Hematopoietic multipotent progenitor cell (in vitro differentiated cells): ENCODE measurements at places on chromosomes 6 and 20.

DNA sequence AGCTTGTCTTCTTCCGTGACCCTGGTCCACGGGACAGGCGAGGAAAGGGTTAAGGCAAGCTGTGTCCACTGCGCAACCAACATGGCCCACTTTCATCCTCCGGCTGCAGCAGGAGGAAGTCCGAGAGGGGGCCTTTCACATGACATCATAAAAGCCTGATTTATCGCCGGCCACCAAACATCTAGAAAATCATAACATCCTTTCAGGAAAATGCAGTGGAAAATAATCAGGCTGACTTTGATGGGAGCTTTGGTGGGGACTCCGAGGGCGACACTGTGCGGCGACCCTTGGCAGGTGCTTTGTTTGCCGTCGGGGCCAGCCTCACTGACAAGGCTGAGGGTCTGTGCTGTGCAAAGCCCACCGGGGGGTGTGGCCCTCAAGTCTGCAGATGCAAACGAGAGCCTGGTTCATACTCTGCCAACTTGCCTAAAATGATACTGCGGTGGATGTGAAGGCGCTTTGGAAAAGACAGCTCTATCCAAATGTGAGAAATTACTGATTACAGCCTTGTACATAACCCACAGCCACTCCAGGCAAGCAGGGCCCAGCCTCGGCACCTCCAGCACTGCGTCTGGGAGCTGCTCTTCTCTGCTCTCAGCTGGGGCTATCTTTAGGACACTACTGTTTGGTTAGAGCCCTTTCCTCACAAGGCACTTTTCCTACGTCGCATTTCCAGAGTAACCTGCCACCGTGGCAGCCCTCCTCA lies 25.7 kb downstream of the FOXC1 start:
- no peak for DNase-seq

DNA sequence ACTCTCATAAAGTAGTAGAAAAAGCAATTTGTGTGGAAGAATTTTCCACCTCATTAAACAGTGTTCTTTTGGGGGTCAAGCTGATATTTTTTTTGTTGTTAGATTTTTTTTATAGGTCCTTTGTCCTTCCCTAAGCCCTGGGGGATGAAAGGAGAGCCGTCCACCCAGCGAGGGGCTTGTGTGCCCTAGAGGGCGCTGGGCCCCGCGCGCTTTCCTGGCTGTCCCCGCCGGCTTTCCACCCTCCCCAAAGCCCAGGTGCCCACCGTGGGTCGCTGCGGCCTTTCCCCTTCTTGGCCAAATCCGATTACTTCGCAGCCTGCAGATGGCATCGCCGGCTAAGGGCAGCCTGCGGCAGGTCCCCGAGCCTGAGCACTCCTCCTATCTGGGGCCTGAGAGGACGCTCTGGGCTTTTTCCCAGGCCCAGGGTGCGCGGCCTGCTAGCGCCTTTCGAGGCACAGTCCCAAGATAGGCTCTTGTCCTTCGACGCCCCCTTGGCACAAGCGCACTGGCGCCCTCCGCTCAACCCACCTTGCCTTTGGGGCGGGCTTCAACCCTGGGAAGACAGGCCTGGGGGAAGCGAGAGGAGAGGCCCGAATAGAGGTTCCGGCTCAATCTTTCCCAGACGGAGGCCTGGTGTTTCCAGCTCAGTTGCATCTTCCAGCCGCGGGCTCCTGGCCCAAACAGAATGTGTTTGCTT lies 33.6 kb downstream of the TFAP2A start:
- no peak for DNase-seq

GRCh38 chr6:122930252-122931180 lies 65.5 kb upstream of the CLVS2 start:
- no peak for DNase-seq

- DNase-seq: no peak
These were observed 47.6 kb downstream of the CDH4 start for GRCh38 chr20:61299618-61300017.

GRCh38 chr6:17042422-17043147 lies 59.3 kb upstream of the STMND1 start:
- no peak for DNase-seq

GRCh38 chr6:67506352-67506751 lies 1128.7 kb upstream of the ADGRB3 start:
- DNase-seq: no peak

GRCh38 chr6:54602591-54602990 lies 244.0 kb upstream of the FAM83B start:
- no peak for DNase-seq

DNA sequence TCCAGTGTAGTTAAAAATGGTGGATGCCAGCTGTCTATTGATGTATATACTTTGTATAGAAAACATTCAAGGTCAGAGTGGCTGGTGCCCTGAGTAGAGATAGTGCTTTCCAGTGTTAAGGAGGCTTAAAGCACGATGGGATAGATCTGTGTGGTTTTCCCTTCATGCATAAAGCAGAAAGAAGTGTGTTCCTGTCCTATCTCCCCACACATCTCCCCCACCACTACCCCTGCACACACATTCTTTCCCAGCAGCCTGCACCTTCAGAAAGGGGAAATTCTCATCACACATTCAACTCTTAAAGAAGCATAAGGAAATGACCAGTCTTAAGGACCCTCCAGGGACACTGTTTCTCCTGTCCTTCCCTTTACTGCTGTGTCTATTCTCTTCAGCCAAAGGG lies 221.7 kb upstream of the TAB2 start:
- peak; percentile 64 for DNase-seq

DNA sequence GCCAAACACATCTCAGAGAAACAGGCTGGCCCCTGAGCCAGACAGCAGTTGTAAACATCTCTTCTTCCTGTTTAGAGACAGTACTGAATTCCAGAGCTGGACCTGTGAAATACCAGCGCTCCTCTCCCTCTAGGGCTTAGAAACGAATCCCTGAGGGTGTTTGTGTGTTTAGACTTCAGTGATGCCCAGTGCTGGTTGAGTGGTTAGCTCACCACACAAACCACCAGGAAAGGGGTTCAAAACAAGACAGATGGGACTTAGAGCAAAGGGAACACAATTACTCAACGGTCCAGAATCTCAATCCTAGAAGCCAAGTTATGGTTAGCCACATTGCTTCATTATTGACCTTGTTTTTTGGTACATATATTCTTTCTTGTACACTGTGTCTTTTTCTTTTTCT lies 108.7 kb upstream of the TMEM170B start:
- DNase-seq: no peak

DNA sequence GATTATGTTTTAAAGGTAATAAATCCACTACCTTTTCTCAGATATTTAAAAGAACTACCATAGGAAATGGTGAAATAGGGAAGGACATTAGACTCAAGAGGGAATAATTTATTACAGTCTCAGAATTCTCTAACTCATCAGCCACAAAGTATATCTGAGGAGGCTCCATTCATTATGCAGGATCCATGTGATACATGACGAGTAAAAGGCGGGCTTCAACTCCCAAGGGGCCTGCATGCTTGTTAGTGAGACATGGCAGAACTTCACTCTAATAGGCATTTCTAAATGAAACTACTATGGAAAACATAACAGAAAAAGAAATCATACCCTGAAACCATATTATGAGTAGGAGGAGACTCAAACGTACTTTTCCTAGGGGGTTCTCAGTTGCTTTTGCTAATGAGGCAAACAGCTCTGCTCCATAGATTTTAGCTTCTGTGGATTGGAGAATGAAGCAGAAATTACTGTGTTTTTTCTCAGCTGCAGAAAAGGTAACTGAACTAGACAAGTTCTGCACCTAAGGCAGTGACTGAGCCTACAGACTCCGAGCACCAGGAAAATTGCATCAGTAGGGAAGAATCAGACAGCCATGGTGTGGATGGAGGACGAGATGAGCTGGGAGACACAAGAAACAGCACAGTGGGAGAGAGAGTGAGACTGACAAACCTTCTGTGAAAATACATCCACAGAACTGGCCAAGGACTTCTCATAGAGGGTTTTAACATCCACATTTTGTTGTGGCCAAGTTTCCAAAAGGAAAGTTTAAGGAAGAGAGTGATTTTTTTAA lies 254.6 kb upstream of the PRDM1 start:
- DNase-seq: no peak

DNA sequence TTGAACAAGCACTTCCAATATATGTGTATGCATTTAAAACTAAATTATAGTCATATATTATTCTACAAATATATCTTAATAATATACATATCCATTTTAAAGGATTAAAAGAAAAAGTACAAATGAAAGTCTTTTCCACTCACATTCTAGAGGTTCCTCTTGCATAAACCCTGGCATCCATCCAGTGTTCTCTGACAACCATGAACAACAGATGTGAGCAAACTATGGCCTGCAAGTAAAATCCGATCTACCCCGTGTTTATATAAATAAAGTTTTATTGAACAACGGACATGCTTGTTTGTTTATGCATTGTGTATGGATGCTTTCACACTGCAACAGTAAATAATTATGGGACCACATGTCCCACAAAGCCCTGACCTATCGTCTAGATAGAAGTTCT lies 1122.3 kb downstream of the EPHA7 start:
- DNase-seq: no peak

DNA sequence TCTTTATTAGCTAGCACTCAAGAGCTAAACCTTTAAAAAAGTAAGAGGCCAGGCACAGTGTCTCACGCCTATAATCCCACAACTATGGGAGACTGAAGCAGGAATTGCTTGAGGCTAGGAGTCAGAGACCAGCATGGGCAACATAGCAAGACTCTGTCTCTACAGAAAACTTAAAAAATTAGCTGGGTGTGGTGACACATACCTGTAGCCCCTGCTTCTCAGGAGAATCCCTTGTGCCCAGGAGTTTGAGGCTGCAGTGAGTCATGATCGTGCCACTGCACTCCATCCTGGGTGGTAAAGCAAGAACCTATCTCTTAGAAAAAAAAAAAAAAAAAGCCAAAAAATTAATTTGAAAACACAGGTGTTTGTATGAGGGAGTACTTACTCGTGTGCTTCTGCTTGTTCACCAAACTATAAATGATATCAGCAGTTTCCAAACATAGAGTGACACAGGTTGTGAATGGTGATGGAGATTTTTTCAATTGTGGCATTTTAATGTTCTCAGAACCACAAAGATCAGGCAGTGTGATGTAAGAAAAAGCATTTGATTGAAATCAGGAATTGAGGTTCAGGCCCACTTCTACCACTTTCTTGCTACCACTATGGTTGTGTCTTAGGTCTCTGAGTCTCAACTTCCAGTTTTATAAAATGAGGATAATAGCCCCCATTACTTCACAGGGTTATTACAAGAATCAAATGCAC lies 104.9 kb downstream of the FOXO3 start:
- DNase-seq: no peak

DNA sequence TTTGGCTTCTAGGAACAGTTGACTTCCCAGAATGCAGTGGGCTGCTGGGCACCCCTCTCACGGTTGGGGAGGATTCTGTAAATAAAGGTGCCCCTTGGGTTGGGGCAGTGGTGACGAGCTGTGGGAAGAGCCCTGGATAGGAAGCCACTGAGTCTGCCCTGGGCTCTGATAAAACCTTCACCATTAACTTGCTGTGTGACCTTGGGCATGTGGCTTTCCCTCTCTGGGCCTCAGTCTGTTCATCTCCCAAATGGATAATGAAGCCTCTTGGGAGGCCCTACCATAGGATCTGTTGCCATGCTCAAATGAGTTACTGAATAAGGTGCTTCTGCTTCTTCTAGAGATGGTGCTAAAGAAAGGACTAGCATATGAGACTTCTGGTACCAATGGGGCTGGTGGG lies 3.7 kb downstream of the CRIP3 start:
- no peak for DNase-seq

GRCh38 chr6:19991176-19991575 lies 154.0 kb downstream of the ID4 start:
- DNase-seq: no peak

- DNase-seq: no peak
These were observed 427.1 kb upstream of the NOX3 start for GRCh38 chr6:155882527-155883333.

DNA sequence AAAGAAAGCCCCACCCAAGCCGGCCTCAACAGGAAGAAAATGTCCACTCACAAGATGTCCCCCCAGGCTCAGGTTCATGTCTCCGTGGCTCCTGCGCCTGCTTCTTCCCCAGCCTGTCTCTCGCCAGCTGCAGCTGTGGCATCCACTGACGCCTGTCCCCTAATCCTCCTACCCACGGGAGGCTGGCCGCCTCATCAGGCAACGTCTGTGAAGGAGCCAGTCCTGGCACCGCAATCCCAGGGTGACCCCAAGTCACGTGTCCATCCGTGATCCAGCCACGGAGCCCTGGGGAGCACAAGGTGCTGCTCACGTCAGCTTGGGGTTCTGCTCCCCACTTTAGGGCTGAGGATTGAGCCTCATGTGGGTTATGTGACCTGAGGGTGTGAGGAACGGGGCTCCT lies 640.3 kb downstream of the CDH26 start:
- DNase-seq: no peak

- DNase-seq: no peak
These were observed 499.3 kb downstream of the CDKAL1 start for GRCh38 chr6:21033575-21034026.

DNA sequence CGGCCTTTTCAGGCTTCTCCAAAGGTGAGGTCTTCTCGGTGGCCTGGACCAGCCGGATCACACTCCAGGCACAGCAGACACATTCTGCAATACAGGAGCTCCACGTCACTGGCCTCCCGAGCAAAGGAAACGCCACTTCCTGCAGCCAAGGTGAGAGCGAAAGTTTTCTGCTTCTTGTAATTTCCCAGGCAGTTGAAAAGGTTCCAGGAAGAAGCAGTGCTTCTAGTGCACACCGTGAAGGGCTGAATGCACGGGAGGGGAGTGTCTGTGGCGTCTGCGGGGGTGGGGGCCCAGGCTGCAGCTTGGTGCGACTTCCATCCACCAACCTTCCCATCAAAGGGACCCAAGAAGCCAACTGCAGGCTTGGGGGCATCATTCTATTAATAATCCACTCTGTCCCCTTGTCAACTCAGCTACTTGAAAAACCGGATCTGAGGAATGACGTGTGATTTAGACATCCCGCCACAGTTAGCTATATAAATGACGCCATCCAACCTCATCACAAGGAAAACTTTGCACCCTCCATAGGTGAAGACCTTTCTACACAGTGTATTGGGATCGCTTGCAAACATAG lies 61.1 kb downstream of the NFATC2 start:
- no peak for DNase-seq

- DNase-seq: peak; percentile 64
These were observed 30.5 kb upstream of the RPS6KA2 start for GRCh38 chr6:166657531-166657930.

- DNase-seq: no peak
These were observed 447.3 kb upstream of the CITED2 start for GRCh38 chr6:139821676-139822223.

DNA sequence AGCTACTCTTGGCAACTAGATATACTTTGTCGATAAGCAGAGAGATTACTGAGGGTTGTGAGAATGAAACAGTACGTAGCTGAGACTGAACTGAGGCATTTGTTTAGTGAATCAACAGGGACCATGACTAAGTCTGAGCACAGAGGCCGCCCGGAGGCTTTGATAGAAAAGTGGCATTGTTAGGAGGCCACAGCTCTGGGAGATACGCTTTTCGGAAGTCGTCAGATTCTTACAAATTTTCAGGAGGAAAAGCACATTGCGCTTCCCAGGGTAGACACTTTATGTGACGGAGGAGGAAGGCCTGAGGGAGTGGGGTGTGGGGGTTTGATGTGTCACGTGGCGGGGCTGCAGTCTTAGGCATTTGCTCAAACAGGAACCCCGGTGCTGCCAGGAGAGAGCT lies 69.4 kb downstream of the PSMG4 start:
- no peak for DNase-seq
